ENCODE measurements at places on chromosomes 7 and 10.

- no peak for DNase-seq
Observed at GRCh38 chr10:124198871-124199270, 105.5 kb upstream of the CHST15 start.

DNA sequence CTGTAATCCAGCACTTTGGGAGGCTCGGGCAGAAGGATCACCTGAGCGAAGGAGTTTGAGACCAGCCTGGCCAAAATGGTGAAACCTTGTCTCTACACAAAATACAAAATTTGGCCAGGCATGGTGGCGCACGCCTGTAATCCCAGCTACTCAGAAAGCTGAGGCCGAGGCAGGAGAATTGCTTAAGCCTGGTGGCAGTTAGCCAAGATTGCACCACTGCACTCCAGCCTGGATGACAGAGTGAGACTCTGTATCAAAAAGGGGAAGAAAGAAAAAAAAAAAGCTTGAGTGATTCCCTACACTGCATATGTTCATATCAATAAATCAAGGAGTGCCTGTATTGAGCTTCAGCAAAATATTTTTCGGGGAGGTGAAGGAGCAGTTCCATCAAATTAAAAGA lies 45.8 kb upstream of the SRRM3 start:
- DNase-seq, result no peak

DNA sequence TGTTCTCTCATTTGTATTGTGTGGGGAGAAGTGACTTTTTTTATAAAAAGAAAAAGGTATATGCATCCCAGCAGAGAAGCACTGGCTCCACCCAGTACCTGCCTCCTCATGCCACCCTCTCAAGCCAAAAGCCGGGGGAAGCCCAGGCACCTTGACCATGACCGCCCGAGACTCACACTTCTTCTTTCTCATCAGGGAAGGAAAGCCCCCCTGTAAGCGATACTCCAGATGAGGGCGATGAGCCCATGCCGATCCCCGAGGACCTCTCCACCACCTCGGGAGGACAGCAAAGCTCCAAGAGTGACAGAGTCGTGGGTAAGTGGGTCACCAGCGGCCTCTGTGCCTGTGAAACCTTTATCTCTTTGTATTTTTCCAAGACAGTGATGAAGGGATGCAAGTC lies 22.9 kb downstream of the IKZF1 start:
- DNase-seq, result no peak

- no peak for DNase-seq
Observed at GRCh38 chr7:130901209-130901783, 167.3 kb upstream of the KLF14 start.

DNA sequence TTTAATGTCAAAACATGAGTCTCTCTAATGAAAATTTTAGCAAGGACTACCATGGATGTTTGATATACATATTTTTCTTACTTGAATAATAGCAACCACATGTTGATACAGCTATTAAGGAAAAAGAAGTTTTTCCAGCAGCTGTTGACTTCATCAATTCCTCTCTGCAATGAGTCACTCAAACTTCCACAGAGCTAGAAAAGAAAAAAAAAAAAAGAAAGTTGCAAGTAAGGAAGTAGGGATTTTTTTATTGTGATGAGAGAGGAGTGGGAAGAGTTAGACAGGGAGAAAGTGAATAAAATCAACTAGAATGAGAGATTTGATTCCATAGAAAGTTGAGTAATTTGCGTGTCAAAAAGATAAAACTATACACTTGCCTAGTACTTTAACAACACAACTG lies 46.2 kb downstream of the CAV1 start:
- no peak for DNase-seq

- no peak for DNase-seq
Observed at GRCh38 chr7:121076350-121077164, 88.0 kb downstream of the CPED1 start.

DNA sequence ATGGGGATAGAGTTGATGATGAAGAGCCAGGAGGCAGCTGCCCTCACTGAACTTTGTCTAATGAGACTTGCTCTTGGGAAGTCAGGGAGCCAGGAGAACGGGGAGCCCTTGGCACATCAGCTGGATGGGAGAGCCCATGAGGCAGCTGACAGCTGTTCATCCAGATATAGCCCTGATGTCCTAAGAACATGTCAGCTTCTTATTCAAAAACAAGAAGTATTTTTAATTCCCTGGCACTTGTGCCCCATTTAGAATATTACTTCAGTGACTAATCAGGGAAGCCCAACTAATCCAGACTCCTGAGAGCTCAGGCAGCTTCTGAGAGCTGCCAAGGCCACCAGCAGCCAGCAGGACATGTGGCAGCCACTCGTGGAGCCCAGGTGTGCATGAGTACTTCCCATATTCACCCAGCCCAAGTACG lies 363.4 kb downstream of the GRID1 start:
- no peak for DNase-seq

- DNase-seq, result no peak
Observed at GRCh38 chr10:30562787-30563186, 66.8 kb downstream of the LYZL2 start.

GRCh38 chr10:72612203-72612826 lies 13.6 kb downstream of the MICU1 start:
- DNase-seq, result peak; percentile 88

- DNase-seq, result peak; percentile 9
Observed at GRCh38 chr10:118596426-118597124, 1.1 kb upstream of the PRLHR start.

DNA sequence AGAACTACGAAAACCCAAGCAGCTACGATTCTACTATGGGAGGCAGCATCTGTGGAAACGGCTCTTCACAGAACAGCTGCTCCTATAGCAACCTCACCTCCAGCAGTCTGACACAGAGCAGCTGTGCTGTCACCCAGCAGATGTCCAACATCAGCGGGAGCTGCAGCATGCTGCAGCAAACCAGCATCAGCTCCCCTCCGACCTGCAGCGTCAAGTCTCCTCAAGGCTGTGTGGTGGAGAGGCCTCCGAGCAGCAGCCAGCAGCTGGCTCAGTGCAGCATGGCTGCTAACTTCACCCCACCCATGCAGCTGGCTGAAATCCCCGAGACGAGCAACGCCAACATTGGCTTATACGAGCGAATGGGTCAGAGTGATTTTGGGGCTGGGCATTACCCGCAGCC lies 81.6 kb upstream of the SAMD8 start:
- DNase-seq, result no peak

DNA sequence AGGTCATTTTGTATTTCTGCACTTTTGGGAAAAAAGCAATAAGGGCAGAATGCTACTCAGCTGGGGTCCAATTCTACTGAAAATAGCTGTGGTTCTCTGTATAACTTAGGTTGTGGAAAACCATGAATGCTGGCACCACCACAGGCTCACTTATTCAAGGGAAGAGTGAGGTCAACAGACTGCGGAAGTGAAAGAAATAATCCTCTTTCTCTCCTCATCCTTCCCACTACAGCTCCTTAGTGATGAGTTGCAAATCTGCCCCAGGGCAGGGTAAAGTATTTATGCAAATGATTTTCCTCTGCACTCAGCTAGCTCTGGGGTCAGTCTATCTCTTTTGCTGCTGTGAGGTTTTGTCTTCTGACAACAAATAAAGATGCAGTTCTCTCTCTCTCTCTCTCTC lies 74.1 kb upstream of the PTPRZ1 start:
- DNase-seq, result no peak

DNA sequence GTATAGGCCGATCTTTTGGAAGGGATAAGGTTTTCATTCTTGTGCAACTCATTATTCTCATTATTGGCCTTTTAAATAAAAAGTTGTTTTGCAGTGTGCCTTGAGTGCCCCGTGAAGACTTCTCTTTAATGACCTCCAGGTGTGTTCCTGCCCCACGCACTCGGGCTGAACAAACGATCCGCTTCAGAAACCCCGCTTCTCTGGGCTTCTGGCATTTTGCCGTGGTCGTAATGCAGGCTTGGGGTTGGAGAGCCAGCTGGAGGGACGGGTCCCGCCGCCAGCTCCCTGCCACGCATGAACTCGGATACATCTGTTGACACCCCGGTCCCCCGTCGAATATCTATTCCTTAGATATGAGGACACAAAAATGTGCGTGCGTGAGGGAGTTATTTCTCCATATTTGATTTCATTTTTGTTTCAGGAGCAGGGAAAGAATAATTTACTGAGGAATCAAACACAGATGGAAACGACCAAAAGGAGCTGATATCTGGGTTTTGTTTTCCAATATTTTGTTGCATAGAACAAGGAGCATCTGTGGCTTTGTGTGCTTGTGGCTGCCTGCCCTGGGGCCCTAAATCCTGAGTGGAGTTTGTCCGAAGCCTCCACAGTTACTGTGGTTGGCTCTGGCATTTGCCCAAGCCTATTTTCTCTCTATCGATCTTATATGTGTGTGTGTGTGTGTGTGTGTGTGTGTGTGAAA lies 17.0 kb upstream of the TTYH3 start:
- DNase-seq, result peak; percentile 28

DNA sequence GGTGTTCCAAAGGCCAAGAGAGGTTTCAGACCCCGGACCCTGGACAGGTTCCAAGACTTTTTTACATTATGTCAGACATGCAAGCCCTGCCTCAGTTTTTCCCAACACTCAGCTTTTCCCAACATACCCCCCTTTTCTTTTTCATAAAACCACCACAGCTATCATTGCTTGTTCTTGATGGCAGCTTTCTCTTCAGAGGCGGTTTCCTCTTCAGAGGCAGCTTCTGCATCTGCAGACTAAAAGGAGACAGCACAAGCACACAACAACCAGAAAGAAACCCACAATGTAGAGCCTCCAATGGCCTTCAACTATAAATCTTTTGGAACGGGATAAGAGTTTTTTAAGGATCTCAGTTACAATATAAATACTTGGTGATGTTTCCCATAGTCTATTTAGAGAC lies 19.3 kb downstream of the GIMAP6 start:
- DNase-seq, result no peak

GRCh38 chr10:103493362-103493915 lies at the start of gene NEURL1:
Gene NEURL1, plus strand, starts transcription at chr10:103493705. Its CDS starts 683 bp downstream, at chr10:103494388.
- DNase-seq, result peak; percentile 69

- no peak for DNase-seq
Observed at GRCh38 chr10:131453721-131454634, 142.5 kb upstream of the TCERG1L start.

DNA sequence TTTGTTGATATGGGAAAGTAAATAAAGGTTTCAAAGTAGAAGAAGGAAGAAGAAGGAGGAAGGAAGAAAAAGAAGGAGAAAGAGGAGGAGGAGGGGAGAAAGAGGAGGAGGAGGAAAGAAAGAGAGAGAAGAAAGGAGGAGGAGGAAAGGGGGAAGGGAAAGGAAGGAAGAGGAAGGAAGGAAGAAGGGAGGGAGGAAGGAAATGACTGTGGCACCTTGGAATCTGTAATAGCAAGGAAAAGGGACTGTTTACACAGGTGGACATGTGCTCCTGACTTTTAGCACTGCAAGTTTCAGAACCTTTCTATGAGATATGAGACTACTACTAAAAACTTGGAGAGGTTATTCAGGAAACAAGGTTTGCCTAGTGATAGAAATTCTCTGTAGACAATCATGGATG lies 153.2 kb downstream of the BTAF1 start:
- no peak for DNase-seq

- DNase-seq, result no peak
Observed at GRCh38 chr7:69568266-69568665, 30.0 kb upstream of the AUTS2 start.

DNA sequence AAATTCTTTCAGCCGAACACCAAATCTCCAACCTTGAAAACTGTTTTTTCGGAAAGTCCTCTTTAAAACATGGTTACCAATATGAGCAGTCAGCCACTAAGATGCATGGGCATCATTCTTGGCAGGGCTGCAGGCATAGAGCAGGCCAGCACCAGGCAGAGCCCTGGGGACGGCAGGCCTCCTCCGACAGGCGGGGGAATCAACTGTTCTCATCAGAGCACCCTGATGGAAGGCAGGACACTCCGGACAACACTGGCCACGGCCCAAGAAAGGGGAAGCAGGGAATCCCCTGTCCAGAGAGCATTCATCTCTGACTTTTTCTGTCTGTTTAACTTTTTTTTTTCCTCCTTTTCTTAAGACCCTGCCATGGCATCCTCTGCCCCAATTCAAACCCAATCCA lies 1.4 kb upstream of the NOS3 start:
- DNase-seq, result no peak

GRCh38 chr10:87925570-87925969 lies 62.1 kb downstream of the PTEN start:
- peak; percentile 43 for DNase-seq

- no peak for DNase-seq
Observed at GRCh38 chr7:131781-132482, 60.4 kb upstream of the FAM20C start.

- DNase-seq, result no peak
Observed at GRCh38 chr7:21947946-21948345, 2.2 kb upstream of the CDCA7L start.

GRCh38 chr10:78196964-78197363 lies 163.3 kb downstream of the RPS24 start:
- DNase-seq, result no peak

GRCh38 chr10:29130190-29130673 lies 158.6 kb upstream of the LYZL1 start:
- DNase-seq, result peak; percentile 54

DNA sequence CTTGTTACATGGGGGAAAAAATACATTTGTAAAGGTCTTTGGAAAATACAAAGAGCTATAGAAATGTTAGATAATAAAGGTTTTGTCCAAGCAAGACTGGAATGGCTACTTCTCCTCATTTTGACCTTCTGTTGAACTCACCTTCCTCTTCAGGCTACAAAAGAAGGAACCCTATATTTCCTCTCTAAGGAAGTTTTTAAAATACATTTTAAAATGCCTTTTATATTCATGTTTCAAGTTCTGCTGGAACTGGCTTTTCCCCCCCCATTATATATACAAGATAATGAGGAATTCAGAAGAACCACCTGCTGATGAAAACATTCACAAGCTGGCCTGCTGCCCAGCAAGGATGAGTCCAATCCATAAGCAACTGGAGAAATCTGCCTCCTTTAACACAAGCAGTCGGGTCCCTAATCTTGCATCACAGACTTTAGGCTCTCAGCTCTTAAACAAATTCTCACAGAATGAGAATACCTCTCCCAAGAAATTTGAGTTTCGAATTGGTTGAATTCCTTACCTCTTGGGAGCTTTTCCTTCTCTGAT lies 44.6 kb downstream of the MTERF1 start:
- no peak for DNase-seq

- DNase-seq, result peak; percentile 5
Observed at GRCh38 chr10:53469383-53469782, 696.8 kb upstream of the MBL2 start.

DNA sequence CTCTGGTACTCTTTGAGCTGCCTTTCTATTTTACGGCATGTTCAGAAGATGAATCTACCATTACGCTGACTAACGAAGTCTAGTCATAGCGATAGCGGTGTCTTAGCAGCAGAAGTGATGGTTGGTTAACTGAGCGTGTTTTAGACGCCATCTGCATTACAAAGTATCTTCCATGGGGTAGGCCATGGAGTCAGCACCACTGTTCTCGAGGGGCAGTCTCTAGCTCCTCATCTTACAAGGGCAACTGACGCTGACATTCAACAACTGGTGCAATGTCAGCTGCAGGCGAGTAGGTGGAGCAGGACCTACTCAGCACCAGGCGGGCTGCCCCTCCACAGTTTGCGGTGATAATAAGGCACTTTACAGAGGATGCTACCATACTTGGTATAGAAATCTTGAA lies 88.7 kb downstream of the ADARB2 start:
- no peak for DNase-seq

- no peak for DNase-seq
Observed at GRCh38 chr7:78280276-78280675, 481.7 kb downstream of the PHTF2 start.
